GM19239 (cell line): ENCODE measurements at places on chromosomes 16 and 17.
A peak's percentile ranks its signal among the peaks of the same experiment; 100 is the strongest.

GRCh38 chr16:27425961-27426360 is 24.0 kb downstream of the IL21R start:
- DNase-seq = no peak

DNA sequence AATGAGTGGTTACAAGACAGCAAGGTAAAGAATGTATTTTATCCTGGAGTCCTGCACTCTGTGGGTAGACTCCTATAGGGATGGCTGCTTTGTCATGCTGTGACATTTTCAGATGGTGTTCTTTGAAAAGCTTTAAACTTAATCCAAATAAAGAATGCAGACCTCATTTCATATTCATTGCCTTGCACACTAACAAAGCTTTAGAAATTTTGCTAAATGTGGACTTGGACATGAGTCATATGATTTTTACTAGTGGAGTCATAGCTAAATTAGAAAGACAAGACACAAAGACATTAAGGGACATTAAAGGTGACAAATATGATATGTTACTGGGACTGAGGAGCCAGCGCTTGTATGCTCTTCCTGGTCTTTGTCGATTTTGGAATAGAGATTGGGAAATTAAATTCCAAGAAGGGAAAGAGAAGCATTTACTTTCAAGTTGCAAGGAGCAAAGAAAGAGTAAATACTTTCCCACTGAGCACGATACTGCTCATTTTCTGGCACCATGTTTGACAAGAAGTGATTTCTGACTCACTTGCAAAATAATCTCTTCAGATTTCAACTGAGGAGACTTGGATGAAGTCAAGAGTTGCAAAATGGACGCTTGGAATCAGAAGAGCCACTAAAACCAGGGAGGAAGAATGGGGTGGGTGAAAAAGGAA is 152.9 kb upstream of the MYOCD start:
- DNase-seq = no peak

DNA sequence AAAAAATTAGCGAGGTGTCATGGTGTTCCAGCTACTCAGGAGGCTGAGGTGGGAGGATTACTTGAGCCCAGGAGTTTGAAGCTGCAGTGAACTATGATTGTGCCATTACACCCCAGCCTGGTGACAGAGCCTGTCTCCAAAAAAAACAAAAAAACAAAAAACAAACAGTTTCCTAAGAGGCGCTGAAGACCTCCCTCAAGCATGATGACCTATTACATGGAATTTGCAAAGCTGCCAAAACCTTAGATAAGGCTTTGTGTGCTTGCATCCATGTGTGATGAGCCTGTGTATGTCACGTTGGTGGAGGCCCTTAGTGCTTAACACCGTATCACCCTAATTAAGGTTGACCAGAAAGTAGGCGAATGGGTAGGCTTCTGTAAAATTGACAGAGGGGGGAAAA is 143.5 kb downstream of the PPM1E start:
- DNase-seq = no peak

- no peak for DNase-seq
These were observed 202.2 kb upstream of the CHMP6 start for GRCh38 chr17:80789356-80789902.

DNA sequence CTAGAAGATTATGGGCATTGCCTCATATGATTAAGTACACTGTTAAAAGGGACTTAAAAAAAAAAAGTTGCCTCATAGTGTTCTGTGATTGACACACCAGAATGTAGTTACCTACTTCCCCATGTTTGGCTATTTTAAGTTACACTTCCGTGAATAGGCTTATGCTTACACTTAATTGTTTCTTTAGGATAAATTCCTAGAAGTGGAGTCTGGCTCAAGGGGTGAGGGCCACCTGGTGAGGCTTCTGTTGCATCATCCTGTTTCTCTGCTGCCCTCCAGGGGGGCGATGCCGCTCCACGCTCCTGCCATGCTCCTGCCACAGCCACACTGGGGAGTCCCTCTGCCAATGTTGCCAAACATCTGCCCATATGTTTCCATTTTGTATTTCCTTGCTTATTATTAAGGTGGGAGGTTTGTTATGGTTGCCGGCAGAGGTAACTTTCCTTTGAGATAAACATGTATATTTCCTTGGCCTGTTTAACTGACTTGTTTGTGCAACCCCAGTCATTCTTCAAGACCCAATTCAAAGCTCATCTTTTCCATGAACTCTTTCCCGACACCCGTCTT is 73.1 kb downstream of the KSR1 start:
- no peak for DNase-seq

GRCh38 chr16:88070989-88071625 is 119.9 kb downstream of the BANP start:
- no peak for DNase-seq

DNA sequence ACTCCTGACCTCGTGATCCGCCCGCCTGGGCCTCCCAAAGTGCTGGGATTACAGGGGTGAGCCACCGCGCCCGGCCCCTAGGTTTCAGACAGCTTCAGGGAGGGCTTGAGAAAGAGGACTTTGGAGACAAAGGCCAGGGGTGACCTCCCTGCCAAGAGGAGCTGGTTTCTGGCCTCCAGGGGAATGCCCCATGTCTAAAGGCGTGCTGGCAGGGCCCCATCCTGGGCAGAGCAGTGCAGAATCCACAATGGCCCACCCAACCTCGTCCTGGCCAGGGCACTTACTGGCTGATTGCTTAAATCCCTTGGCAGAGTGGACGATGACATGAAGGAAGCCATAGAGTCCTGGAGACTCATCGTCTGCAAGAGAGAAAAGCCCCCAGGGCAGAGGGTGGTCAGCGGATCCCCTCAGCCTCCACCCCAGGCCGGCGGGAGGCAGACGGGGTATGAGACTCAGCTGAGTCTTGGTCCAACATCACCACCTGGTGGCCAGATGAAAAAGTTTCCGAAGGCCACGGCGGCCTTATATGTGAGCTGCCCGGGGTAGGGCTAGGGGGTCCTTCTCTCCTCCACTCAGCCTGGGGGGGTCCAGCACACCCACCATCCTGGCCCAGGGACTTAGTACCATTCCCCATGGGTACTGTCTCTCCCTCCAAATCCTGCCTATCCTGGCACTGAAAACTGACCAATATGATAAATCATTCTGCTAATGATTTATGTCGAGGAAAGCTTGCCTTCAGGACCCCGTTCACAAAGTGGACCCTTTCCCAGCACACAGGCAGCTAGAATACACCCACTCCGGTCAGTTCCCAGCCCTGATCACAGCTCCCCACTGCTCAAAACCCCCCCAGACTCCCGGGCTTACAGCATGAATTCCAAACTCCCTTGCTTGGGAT is 59.1 kb downstream of the TIMM22 start:
- peak; percentile 72 for DNase-seq

- no peak for DNase-seq
These were observed 2.2 kb downstream of the ZNF668 start for GRCh38 chr16:31071861-31072260.

DNA sequence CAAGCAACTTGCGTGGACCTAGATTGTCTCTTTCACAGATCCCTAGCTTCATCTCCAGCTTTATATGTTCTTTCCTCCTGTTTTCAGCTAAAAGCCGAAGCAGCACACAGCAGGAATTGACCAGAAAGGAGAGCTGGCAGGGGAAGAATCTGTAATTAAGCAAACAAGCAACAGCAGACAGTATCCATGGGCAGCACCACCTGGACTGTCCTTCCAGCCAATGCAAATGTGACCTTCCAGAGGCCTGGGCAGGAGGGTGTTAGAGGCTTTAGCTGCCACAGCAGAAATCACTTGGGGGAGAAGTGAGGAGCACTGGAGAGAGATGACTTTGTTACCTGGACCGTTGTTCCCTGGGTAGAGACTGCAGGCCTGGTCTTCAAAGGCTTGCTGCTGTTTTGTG is 427.6 kb upstream of the GOT2 start:
- DNase-seq = no peak
